ENCODE measurements at places on chromosomes 2 and 18.

GRCh38 chr2:58601017-58601416 lies 359.9 kb upstream of the FANCL start:
- no peak for DNase-seq

DNA sequence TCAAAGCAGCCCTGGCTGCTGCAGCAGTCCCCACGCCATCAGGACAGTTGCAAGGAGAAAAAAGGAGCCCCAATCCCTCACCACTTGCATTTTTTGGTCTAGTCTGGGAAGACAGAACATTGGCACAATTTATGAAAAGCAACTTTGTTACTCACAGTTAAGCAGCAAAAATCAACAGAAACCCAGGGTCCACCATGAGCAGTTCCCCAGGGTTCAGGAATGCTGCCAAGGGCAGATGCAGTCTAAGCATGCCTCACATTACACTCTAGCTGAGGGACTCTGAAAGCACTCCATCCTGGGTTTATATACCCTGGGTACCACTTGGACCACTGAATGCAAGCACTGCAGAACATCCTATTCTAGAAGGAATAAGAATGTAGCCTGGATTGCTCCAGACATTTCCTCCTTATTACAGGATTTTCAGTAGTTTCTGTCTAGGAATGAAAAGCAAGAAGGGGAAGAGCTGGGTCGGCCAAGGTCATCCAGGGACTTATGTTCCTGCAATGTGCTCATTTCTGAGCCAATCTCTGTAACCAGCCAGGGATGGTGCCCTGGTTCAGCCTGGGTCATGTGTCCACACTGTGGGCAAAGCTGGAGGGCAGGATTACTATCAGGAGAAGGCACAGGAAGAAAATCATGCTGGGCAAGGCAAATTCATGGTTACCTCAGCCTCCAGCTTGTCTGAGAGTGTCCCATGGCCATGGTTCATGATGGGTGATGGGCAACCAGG lies 19.5 kb upstream of the TMEM163 start:
- no peak for DNase-seq

- no peak for DNase-seq
Measured at GRCh38 chr2:161662373-161662772, 38.2 kb downstream of the SLC4A10 start.

- DNase-seq: peak; percentile 58
Measured at GRCh38 chr2:85935746-85936208, 47.0 kb upstream of the ST3GAL5 start.

GRCh38 chr2:100285691-100286090 lies 36.6 kb downstream of the LONRF2 start:
- DNase-seq: peak; percentile 71

GRCh38 chr2:66539452-66539851 lies 104.5 kb downstream of the MEIS1 start:
- peak; percentile 39 for DNase-seq

GRCh38 chr18:62991959-62992358 lies 276.6 kb downstream of the PHLPP1 start:
- no peak for DNase-seq
